ENCODE measurements at places on chromosomes 6 and 20.

DNA sequence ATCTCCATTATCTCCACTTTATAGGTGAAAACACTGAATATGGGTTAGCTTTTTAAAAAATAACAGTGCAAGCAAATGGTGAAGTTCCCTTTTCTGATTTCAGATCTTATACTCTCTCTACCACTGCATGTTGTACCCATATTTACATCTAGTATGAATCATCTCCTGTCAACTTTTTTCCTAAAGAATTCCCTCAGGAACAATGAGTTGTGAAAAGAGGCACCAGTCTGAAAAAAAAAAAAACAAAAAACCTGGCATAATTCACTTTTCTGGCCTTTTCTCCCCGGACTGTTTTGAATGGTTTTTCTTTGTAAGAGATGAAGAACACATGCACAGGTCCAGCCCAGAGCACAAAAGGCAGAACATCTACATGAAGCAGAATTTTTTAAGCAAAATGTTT is 596.0 kb downstream of the COL12A1 start:
- H3K4me3 ChIP-seq, result no peak overlapping the region
- H3K4me1 ChIP-seq, result peaks cover 22% of the 10 kb centered on the region
- no peaks in the 10 kb centered on the region for H3K27me3 ChIP-seq
- no peak for DNase-seq

GRCh38 chr6:5525209-5525608 is 263.9 kb downstream of the FARS2 start:
- no peak overlapping the region for H3K27ac ChIP-seq
- H3K4me3 ChIP-seq, result no peak overlapping the region
- DNase-seq, result peak; percentile 40
- H3K36me3 ChIP-seq, result no peaks in the 10 kb centered on the region
- H3K4me1 ChIP-seq, result no peaks in the 10 kb centered on the region

- H3K27ac ChIP-seq, result no peak overlapping the region
- no peak overlapping the region for H3K4me3 ChIP-seq
- H3K27me3 ChIP-seq, result peaks cover 45% of the 10 kb centered on the region
Observed at GRCh38 chr6:33957892-33958525, 154.2 kb upstream of the MLN start.

DNA sequence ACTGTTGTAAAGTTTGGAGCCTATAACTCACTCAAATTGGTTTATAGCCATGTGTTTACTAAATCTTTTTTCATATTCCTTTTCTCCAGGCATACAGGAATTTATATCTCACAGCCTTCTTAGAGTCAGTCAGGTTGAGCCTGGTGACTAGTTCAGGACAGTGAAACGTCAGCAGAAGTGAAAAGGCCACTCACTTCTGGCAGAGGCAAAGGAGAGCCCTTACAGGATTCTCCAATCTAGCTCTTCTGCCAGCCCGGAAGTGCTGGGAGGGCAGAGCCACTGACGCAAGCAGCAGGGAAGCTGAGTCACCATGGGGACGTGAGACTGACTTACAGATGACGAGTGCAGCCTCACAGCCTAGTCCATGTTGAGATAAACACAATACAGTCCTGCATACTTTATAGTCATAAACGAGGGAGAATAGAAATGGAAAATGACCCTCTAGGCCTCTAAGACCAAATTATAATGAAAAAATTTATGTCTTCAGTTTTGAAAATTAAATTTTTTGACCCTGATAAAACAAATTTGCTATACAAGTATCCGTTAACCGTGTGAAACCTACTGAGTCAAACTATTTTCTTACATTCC is 1.3 kb downstream of the PXT1 start:
- H3K4me3 ChIP-seq, result no peak overlapping the region
- H3K4me1 ChIP-seq, result peaks cover 6% of the 10 kb centered on the region
- peak overlapping the region; percentile 41 for H3K27ac ChIP-seq
- H3K27me3 ChIP-seq, result no peaks in the 10 kb centered on the region

DNA sequence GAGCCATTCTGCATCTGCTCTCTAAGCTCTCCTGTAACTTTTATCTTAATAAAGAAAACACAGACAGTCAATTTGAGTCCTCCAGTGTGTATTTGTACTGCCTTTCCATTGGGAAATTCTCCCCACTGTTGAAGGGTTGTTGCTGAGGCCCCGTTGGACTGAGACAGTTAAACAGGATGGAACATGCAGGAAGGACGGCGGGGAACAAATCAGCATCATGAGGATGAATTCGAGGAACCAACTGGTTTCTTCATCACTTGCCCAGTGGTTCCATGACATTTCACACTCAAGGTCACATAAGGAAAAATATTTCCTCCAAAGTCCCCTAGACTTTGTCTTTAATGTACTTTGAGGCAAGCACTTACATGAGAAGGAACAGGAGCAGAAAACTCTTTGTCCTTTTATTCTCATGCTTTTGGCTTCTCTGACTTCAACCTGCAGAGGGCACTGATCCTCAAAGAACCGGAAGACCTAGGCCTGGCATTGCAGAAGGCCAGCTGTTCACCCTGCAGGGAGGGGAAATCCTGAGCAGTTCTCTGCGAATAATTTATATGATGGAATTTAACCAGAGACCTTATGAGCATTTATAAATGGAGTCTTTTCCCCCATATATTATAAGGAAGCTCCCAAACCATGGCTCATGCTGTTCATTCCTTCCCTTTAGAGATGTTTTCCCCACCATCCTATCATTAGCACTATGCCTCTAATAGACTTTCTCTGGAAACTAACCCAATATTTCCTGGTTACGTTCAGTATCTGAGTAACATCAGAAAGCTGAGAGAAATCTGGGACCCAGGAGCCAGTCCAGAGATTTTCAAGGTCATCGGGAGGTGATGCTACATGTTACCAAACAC is 55.2 kb upstream of the ADGRF1 start:
- DNase-seq, result peak; percentile 85
- H3K36me3 ChIP-seq, result no peaks in the 10 kb centered on the region
- H3K27me3 ChIP-seq, result 0 out of 2 replicates have a peak, but pooled peaks cover 2% of the 10 kb centered on the region
